ENCODE measurements at places on chromosomes 12 and 14. TPM values are rescaled to one million over a fixed set of nuclear protein-coding genes. Genes with fewer than 3 reads are reported as not detected.

- DNase-seq: no peak
Observed at GRCh38 chr14:61566537-61567225, 128.6 kb upstream of the HIF1A start.

DNA sequence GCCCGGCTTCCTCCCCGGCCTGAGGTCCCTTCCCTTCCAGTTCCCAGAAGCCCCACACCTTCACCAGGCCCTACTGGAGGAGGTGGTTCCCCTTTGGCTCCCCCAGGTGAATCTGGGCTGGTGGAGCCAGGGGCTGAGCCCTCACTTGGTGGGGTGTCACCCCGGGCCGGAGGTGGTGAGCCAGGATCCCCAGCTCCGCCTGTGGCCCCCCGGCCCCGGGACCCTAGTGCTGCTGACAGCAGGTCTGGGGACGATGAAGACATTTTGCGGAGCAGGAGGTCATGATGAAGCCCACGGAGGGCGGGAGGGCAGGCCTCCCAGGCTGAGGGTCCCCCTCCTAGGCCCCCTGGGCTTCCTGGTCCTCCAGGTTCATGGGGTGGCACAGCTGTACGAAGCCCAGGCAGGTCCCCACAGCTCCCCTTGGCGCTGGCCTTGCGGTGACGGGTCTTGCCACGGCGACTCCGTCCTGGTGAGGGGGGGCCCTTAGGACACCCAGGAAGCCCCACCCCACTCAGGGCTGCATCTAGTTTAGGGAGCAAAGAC is 16.6 kb downstream of the MAP3K12 start:
- DNase-seq: no peak

Gene RITA1
- total RNA-seq: 11.0 TPM

Gene MUCL1
- total RNA-seq: not detected

- DNase-seq: no peak
Observed at GRCh38 chr12:20450591-20451180, 82.3 kb downstream of the PDE3A start.

Gene HOXC12
- total RNA-seq: not detected

Measured in cardiac septum (tissue), 1 donor.